OCI-M1 (cell line): ENCODE measurements at places on chromosomes 5 and 9.

DNA sequence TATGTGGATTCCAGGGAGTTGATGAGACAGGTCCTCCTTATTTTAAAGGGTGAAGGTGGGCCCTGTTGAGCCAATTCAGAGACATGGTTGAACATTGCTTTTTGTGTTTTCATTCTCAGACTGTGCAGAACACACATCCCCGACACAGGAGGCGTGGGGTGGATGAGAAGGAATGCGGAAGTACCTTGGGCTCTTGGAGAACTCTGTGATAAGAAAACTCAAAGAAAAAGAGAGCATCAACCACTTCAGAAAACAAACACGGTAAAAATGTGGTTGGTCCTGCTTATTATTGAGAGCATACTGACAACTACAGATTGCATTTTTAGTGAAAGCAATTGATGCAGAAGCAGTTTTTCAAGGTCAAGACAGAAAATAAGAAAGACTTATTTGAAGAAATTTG lies 659.8 kb downstream of the IRX1 start:
- no peak for DNase-seq

DNA sequence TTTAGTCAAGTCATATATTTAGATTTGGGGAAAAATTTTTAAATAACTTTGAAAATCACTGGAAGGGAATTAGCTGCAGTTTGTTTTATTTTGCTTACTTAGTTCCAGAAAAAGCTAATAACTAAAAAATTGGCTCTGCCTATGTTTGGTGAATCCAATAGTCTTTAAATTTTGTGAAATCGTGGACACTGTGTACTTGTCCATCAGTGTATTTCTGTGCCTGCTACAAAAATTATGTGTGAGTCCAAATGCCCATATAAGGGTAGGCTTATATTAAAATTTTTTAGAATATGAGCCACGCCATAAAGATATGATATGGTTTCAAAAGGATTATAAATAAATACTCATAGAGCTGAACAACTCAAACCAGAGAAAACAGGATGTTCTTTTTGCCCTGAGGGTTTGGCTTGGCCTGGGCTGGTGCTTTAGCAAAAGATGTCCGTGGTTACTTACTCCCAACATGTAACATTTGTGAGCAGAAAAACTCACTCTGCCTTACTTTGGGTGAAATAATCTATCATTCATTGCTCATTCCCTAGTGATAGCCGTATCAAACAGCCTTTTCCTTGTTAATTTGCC lies 133.2 kb upstream of the PRLR start:
- no peak for DNase-seq

GRCh38 chr9:108443741-108444140 lies 412.0 kb downstream of the ACTL7B start:
- DNase-seq, result no peak

DNA sequence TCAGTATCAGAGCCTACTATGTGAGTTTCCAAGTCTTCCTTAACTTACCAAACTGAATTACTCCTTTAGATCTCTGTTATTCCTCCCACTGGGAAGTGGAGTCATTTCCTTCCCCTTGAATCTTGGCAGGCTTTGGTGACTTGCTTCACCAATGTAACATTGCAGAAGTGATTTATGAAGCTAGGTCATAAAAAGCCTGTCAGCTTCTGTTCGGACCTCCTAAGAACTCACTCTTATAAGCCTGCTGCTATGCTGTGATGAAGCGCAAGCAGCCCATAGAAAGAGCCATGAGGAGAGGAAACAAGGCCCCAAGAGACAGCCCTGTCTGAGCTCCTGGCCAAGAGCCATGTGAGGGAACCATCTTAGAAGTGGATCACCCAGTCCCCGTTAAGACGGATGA lies 14.2 kb upstream of the FOXB2 start:
- DNase-seq, result no peak

DNA sequence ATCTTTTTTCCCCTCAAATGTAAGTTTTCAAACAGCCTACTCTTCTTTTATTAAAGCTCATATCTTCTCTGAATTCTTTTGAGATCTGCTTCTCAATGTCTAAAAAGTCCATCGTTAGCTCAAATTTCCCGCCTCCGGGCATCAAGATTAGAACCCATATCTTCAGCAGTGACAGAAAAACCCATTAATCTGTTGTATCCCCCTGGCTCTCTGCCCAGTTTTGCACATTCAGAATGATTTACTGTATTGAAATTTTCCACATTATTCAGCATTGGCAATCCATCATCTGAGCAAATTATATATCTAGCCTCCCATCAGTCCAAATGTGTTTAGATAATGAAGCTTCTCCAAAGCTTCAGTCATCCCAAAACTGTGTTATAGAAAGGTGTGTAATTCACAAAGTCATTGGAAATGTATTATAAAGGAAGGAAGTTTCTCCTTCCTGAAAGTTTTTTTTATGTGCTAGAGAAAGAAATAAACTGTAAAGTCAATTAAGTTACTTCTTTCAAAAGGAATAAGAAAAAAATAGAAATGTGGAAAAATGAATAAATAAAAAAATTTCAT lies 849.9 kb downstream of the MAT2B start:
- DNase-seq, result peak; percentile 54

DNA sequence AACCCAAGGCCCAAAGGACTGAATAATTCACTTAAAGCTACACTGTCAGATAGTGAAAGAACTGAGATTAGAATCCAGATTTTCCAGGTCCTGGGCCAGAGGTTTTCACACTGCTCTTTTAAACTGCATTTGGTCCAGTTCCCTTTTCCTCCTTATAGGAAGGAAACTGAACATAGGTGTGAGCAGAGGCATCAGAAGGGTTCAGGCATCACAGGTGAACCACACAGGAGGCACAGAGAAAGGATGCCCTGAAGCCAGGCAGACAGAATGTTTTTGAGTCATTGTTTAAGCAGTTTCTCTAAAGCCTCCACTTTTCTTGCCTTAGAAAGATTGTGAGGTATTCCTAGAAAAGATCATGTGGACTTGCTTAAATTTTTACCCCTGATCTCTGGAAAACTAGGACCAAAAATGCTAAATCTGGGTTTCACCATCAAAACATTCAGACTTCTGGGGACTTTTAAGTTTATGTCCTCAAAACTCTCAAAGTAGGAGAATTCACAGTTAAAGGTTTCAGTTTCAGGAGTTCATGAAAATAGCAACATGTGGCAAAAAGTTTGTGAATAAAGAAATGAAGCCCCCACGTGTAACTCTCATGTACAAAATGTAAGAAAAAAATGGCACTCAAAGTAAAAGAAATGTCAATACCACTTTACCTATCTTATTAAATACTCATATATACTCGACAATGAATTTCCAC lies 386.1 kb downstream of the NTRK2 start:
- no peak for DNase-seq

DNA sequence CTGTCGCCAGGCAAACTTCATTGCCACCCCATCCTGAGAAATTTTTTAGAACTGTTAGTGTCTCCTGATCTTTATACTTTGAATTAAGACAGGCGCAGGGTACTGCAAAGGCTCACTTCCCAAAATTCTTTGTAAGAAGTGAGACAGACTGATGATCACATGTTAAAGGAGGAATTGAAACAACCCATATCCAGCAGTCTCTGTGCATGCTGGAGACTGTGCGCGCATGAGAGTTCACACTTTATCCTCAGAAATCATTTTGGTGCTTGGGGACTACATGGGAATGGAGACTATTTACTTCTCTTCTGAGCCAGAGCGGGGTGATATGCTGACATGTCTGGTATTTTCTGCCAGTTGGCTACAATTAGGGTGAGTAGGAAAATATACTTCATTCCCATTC lies 91.2 kb downstream of the ZNF474 start:
- no peak for DNase-seq
